ENCODE measurements at places on chromosomes 12 and 14.

DNA sequence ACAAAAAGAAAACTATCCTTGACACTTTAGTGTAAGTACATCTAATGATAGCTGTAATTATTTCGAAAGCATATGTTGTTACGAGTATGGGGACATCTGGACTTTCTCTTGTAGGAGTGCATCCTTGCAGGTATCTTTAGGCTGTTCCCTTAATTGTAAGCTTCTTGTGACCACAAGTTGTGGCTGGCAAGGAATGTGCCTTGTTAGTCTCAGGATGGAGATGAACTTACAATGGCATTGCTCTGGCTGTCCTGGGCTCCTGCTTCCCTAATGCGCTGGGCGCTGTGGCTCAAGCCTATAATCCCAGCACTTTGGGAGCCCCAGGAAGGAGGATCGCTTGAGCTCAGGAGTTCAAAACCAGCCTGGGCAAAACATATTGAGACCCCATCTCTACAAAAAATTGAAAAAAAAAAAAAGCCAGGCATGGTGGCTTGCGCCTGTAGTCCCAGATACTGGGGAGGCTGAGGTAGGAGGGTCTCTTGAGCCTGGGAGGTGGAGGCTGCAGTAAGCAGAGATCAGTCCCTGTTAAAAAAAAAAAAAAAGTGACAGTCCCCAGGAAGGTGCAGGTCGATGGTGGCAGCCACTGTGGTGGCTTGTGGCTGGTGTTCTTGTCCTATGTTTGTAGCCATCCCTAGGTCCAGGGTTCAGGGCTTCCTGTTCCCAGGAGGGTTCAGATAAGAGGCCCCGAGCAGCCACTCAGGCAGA, 23.7 kb upstream of the PPP1R13B start:
- DNase-seq, result no peak

- DNase-seq, result peak; percentile 83
Observed at GRCh38 chr12:64665514-64665913, 55.2 kb downstream of the RASSF3 start.

- no peak for DNase-seq
Observed at GRCh38 chr12:54370171-54370730, 6.0 kb upstream of the GPR84 start.

DNA sequence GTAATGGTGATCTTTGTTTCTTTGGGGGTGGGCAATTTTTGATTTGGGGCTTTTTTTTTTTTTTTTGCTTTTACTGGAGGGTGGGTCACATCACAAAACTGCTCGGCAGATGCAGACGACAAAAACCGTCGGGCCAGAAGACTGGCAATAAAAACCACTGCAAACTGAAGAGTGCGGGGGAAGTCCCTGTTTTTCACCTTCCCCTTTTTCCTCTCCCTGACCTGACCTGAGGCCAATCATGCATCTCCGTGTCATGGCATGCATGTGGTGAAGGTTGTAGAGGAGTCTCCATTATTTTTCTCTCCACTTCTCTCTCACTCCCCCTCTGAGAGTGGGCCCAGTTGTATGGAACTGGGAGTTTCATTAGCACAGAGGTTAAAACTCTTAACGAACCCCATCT, 57.5 kb downstream of the AP5M1 start:
- no peak for DNase-seq

DNA sequence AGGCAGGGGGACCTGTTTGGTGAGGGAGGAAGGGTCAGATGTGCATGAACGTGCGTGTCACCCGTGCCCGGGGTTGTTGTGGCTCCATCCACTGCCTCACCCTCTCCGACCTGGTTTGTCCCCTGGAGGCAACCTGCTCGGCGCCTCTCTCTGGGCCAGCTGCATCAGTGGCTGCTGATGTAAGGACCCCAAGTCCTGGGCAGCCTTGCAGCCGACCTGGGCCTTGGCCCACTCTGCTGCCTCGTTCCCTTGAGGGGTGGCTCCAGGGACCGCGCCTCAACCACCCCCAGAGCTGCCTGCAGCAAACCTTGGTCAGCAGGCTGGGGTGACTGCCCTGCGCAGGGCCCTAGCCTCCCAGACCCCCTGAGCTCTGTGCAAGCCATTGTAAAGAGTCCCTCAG, 351.7 kb downstream of the TMEM121 start:
- DNase-seq, result no peak
